ENCODE measurements at places on chromosomes 4 and X. TPM values are rescaled to one million over a fixed set of nuclear protein-coding genes. Genes with fewer than 3 reads are reported as not detected.

Gene MAGEB1
- polyA plus RNA-seq: not detected

Gene CLCN3
- polyA plus RNA-seq: 17.7 TPM

Gene FAM47A
- not detected for polyA plus RNA-seq

Gene ADRA2C
- not detected for polyA plus RNA-seq

Gene F11
- polyA plus RNA-seq: not detected

Gene DCAF8L1
- polyA plus RNA-seq: not detected

Gene CT45A1
- not detected for polyA plus RNA-seq

Gene UGT2B10
- polyA plus RNA-seq: not detected

DNA sequence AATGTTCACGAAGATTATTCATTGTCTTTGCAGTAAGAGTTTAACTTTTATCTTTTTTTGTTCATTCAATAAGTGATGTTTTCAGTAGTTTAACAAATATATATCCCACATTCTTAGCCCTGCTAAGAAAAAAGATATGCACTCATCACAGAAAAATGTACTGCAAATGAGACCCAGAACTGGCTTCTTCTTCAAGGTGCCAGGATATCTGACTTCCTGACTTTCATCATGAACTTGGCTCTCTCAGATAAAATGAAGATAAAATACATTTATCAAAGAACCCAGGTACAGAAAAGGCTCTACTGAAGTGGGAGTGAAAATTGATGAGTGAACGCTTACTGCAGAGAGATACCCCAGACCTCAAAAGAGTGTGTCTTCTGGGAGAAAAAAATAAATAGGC is 177.8 kb upstream of the DKK2 start:
- no peaks in the 10 kb centered on the region for H3K36me3 ChIP-seq
- H3K4me1 ChIP-seq: no peaks in the 10 kb centered on the region
- H3K4me3 ChIP-seq: no peak overlapping the region
- no peak overlapping the region for H3K27ac ChIP-seq
- DNase-seq: no peak
- H3K27me3 ChIP-seq: no peaks in the 10 kb centered on the region

DNA sequence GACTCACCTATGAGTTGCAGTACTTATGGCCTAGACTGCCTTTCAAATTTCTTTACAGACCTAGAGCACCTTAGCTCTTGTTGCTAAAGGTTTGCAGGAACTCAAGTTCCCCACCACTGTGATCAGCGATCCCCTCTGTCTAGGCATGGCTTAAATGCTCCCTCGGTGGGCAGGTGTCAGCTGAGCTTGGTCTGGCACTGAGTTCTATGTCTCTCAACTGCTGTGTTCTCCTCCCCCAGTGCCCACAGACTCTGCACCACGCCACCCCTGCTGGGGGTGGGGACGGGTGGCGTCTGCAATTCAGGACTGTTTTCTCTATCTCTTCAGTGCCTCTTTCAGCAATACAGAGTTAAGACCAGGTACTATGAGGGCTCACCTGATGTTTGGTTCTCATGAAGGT is 30.5 kb downstream of the TMEM271 start:
- no peaks in the 10 kb centered on the region for H3K27me3 ChIP-seq
- H3K27ac ChIP-seq: no peak overlapping the region
- no peaks in the 10 kb centered on the region for H3K4me1 ChIP-seq
- DNase-seq: no peak
- H3K36me3 ChIP-seq: no peaks in the 10 kb centered on the region

- no peaks in the 10 kb centered on the region for H3K4me1 ChIP-seq
- H3K36me3 ChIP-seq: no peaks in the 10 kb centered on the region
- no peak for DNase-seq
- no peak overlapping the region for H3K27ac ChIP-seq
- no peaks in the 10 kb centered on the region for H3K27me3 ChIP-seq
- no peak overlapping the region for H3K4me3 ChIP-seq
These were observed 24.3 kb downstream of the TRPC5 start for GRCh38 chrX:112058255-112058654.

DNA sequence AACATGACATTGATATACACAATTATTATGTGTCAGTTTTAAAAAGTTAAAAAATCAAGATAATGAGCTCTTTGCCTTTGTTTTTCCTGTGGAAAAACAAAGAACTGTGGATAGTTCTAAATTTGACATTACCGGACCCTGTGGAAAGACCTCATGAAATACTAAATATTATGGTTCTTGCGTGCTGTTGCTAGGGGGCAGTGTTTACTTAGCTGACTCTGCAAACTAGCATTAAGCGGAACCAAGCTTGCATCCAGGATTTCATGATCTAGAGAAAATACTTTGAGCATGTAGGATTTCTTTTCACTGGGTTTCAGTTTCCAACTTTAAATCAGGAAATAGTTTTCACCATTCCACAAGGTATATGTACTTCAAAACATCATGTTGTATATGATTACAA is 33.6 kb downstream of the CLCN4 start:
- no peak for DNase-seq
- no peaks in the 10 kb centered on the region for H3K36me3 ChIP-seq
- H3K4me1 ChIP-seq: no peaks in the 10 kb centered on the region
- no peaks in the 10 kb centered on the region for H3K27me3 ChIP-seq

DNA sequence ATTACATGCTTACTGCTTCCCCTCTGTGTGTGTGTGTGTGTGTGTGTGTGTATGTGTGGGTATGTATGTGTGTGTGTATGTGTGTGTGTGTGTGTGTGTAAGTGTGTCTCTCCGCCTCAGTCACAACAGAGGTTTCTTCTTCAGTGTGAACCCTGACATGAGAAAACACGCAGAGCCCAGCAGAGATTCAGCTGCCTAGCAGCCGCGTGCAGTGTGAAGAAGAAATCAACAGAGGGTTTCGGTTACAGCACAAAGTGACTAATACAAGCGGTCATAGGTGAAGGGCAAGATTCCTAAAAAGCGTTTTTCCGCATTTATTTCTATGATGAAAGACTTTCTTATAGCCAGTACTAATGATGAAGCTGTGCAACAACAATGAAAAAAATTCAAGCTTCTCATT is 55.3 kb upstream of the ZFP42 start:
- DNase-seq: no peak
- H3K4me1 ChIP-seq: no peaks in the 10 kb centered on the region
- H3K27ac ChIP-seq: no peak overlapping the region
- H3K27me3 ChIP-seq: no peaks in the 10 kb centered on the region

GRCh38 chr4:13432453-13432852 is 51.7 kb downstream of the RAB28 start:
- no peaks in the 10 kb centered on the region for H3K27me3 ChIP-seq
- H3K4me1 ChIP-seq: no peaks in the 10 kb centered on the region
- H3K4me3 ChIP-seq: no peak overlapping the region
- no peak for DNase-seq

- no peaks in the 10 kb centered on the region for H3K27me3 ChIP-seq
- no peak overlapping the region for H3K4me3 ChIP-seq
- no peak for DNase-seq
- peaks cover 16% of the 10 kb centered on the region for H3K4me1 ChIP-seq
- H3K36me3 ChIP-seq: no peaks in the 10 kb centered on the region
These were observed 276.2 kb upstream of the KLF3 start for GRCh38 chr4:38387819-38388218.

- H3K27me3 ChIP-seq: no peaks in the 10 kb centered on the region
- H3K4me1 ChIP-seq: no peaks in the 10 kb centered on the region
- no peak overlapping the region for H3K4me3 ChIP-seq
- H3K36me3 ChIP-seq: no peaks in the 10 kb centered on the region
These were observed 59.0 kb upstream of the WDR1 start for GRCh38 chr4:10175626-10176025.

DNA sequence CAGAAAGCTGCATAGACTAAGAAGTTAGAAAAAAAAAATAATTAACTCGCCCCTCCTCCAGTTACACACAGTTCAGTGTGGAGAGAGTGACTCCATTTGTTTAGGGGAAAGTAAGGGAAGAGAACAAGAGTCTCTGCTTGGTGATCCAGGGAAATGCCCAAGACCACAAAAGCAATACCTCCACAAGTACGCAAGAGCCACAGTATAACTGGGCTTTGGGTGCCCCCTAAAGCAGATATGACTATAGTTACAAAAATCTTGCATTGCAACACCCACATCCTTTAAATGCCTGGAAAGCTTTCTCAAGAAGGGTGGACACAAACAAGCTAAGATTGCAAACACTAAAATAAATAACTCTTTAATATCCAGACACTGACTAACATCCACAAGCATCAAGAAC is 164.2 kb upstream of the NRK start:
- no peaks in the 10 kb centered on the region for H3K27me3 ChIP-seq
- no peak overlapping the region for H3K27ac ChIP-seq
- no peaks in the 10 kb centered on the region for H3K4me1 ChIP-seq
- no peaks in the 10 kb centered on the region for H3K36me3 ChIP-seq

DNA sequence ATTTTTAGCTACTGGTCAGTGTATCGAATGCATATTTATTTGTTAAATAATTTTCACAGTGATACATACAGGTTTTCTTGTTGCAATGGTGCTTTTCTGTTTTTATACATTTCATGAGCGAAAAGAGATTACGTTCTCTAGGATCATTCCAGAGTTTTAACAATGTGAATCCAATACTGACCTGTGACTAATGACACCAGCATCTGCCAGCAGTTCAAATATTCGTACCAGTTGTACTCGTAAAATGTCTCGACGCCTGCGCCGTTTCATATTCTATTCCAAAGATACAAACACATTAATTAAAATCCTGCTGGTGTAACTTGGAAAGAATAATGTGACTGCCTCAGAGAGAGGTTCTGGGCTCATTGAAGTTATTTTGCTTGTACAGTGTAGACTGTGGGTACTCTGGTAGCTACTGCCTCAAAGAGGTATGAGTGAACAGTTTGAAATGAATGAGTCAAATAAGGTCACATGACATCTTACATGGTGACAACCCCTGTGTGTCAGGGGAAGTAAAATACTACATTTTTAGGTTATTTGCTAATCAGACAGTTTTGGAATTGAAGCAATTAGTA is 80.7 kb downstream of the ZAR1 start:
- no peak overlapping the region for H3K4me3 ChIP-seq
- DNase-seq: no peak
- H3K27me3 ChIP-seq: no peaks in the 10 kb centered on the region
- no peak overlapping the region for H3K27ac ChIP-seq
- no peaks in the 10 kb centered on the region for H3K4me1 ChIP-seq

- H3K4me1 ChIP-seq: peaks cover 9% of the 10 kb centered on the region
- DNase-seq: no peak
- no peaks in the 10 kb centered on the region for H3K27me3 ChIP-seq
- H3K4me3 ChIP-seq: no peak overlapping the region
- H3K27ac ChIP-seq: no peak overlapping the region
These were observed 39.8 kb downstream of the HAND2 start for GRCh38 chr4:173490256-173490655.

- no peak overlapping the region for H3K4me3 ChIP-seq
- no peaks in the 10 kb centered on the region for H3K27me3 ChIP-seq
- H3K36me3 ChIP-seq: no peaks in the 10 kb centered on the region
- DNase-seq: no peak
- no peak overlapping the region for H3K27ac ChIP-seq
These were observed 16.6 kb downstream of the MAGEA9B start for GRCh38 chrX:149570668-149571067.

GRCh38 chr4:38106311-38106710 is 146.1 kb downstream of the PTTG2 start:
- peaks cover 3% of the 10 kb centered on the region for H3K36me3 ChIP-seq
- H3K4me3 ChIP-seq: no peak overlapping the region
- H3K27me3 ChIP-seq: no peaks in the 10 kb centered on the region
- DNase-seq: no peak
- no peaks in the 10 kb centered on the region for H3K4me1 ChIP-seq

GRCh38 chrX:118825227-118825626 is 1.6 kb downstream of the ZCCHC12 start:
- H3K27me3 ChIP-seq: peaks cover 3% of the 10 kb centered on the region
- H3K4me1 ChIP-seq: peaks cover 12% of the 10 kb centered on the region
- H3K36me3 ChIP-seq: no peaks in the 10 kb centered on the region
- no peak overlapping the region for H3K27ac ChIP-seq

GRCh38 chr4:3637326-3638016 is 105.2 kb upstream of the LRPAP1 start:
- no peaks in the 10 kb centered on the region for H3K4me1 ChIP-seq
- H3K4me3 ChIP-seq: no peak overlapping the region
- H3K27me3 ChIP-seq: no peaks in the 10 kb centered on the region
- DNase-seq: no peak
- H3K27ac ChIP-seq: no peak overlapping the region

DNA sequence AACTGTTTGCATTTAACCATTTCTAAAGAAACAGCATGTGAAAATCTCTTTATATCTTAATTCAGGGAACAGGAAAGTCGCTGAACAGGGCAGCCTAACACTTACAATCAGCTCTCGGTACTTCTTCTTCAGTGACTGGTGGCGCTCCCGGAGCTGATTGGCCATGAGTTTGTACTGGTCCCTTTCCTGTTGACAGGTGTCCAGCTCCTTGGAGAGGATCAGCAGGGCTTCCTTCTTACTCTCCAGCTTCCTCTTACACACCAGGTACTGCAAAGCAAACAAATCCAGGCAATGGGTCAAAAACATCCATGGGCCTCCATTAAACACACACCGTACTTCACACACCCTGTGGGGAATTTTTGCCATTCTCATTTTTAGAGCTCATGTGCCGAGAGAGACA is 36.4 kb downstream of the CCDC149 start:
- no peak overlapping the region for H3K27ac ChIP-seq
- no peaks in the 10 kb centered on the region for H3K36me3 ChIP-seq
- DNase-seq: no peak
- H3K27me3 ChIP-seq: no peaks in the 10 kb centered on the region
- no peaks in the 10 kb centered on the region for H3K4me1 ChIP-seq
- H3K4me3 ChIP-seq: no peak overlapping the region

GRCh38 chr4:155514628-155515027 is 137.9 kb upstream of the MAP9 start:
- H3K27me3 ChIP-seq: no peaks in the 10 kb centered on the region
- no peaks in the 10 kb centered on the region for H3K4me1 ChIP-seq
- H3K27ac ChIP-seq: no peak overlapping the region
- DNase-seq: no peak

DNA sequence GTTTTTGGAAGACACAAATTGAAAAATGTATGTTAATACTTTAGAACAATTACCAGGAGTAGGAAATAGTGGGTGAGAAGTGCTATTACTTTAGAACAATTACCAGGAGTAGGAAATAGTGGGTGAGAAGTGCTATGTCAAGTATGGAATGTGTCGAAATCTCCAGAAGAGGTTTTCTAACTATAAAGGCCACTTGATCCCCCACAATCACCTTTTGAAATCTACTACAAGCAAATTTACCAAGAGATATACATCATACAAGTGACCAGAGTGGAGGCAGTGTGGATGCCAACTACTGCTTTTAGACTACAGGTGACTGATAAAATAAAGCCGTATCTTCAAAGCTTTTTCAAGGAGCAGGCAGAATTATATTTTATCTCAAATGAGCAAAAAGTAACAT is 43.1 kb downstream of the MAB21L2 start:
- no peaks in the 10 kb centered on the region for H3K4me1 ChIP-seq
- no peaks in the 10 kb centered on the region for H3K36me3 ChIP-seq
- no peak overlapping the region for H3K27ac ChIP-seq
- DNase-seq: no peak
- H3K27me3 ChIP-seq: no peaks in the 10 kb centered on the region
- no peak overlapping the region for H3K4me3 ChIP-seq

DNA sequence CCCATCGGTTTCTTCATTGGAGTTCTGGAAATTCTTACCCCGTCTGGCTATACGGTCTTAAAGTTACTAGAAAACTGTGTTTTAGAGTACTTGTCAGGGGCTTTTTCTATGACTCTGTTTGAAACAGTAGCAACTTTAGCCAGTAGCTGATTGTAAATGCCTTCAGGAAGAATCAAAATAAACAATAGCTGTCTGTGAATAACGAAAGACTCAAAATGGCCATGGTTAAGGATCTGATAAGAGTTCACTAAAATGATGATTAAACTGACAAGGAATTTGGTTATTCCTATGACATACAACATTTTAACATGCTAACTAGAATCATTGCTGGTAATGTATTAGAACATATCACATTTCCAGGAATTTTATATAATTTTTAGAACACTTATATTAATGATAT is 191.0 kb downstream of the EVC2 start:
- DNase-seq: no peak
- H3K27ac ChIP-seq: no peak overlapping the region
- H3K4me3 ChIP-seq: no peak overlapping the region

- no peaks in the 10 kb centered on the region for H3K36me3 ChIP-seq
- H3K27ac ChIP-seq: no peak overlapping the region
These were observed 23.9 kb downstream of the C4orf54 start for GRCh38 chr4:99633772-99634171.
